T follicular helper cell (primary cell): ENCODE measurements at places on chromosomes 3 and 15.

- DNase-seq, result no peak
These were observed 10.6 kb downstream of the HCN4 start for GRCh38 chr15:73357999-73358665.

GRCh38 chr3:194532591-194532990 lies 45.8 kb upstream of the ATP13A3 start:
- DNase-seq, result no peak

DNA sequence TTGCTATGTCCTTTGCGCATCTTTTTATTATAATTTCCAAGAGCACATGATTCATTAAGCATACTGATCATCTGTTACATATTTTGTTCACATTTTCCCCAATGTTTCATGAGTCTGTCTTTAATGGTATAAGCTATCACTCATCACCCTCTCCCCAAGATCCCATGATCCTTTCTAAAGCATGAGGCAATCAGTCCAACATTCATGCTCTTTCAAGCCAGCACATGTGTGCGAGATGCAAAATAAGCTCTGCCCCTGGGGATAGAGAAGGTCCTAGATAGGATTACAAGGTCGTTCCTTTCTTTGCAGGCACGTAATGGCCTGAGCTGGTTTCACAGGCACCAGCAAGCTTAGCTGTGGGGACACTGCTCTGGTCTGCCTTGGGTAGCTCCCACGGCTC lies 32.2 kb upstream of the B3GNT5 start:
- no peak for DNase-seq

DNA sequence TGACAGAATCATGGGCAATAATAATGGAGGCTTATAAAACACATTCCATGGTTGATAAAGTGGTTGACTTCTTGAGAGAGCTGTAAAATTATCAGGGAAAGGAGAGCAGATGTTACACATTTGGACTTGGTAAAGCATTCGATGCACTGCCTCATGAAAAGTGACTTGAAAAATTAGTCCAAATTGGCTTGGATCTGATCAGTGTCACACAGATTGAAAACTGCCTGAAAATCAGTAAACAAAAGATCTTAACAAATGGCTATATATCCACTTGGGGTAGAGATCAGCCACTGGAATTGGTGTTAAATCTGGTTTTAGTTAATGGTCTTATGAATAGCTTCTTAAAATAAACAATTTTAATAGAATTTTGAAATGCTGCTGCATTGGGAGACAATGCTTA lies 20.3 kb downstream of the SHOX2 start:
- no peak for DNase-seq

- no peak for DNase-seq
These were observed 313.3 kb downstream of the SATB1 start for GRCh38 chr3:18111796-18112232.

- no peak for DNase-seq
These were observed 30.3 kb upstream of the SETD2 start for GRCh38 chr3:47193871-47194859.

DNA sequence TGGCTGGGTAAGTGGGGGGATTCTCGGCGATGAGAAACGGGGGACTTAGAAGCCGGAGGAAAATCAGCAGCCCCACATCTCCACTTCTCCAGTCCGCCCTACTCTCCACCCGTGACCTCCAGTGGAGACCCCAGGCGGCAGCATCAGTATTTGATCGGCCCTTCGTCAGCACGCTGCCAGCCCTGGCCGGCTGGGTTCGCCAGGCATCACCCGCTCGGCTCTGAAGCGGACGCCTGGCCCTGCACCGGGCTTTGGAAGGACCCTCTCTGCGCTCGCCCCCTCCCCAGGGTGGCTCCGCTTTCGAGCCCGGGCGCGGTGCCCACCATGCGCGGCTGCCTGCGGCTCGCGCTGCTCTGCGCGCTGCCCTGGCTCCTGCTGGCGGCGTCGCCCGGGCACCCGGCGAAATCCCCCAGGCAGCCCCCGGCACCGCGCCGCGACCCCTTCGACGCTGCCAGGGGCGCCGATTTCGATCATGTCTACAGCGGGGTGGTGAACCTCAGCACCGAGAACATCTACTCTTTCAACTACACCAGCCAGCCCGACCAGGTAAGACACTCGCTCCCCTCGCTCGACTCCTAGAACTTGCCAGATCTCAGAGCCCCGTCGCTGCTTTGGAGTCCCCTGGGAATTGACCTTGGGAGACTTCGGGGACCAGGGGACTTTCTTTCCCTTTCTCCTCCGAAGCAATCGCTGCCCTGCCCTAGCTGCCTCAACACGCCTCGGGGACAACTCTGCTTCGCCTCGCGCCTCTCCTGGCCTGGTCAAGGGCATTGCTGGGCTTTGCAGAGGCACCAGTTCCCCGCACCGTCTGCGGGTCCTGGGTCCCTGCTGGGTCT lies 561 bp downstream of the SIDT1 start:
- DNase-seq, result no peak

GRCh38 chr15:99708563-99708962 lies 24.7 kb downstream of the LYSMD4 start:
- DNase-seq, result no peak

- no peak for DNase-seq
These were observed 86.6 kb downstream of the LINGO1 start for GRCh38 chr15:77546050-77546501.

DNA sequence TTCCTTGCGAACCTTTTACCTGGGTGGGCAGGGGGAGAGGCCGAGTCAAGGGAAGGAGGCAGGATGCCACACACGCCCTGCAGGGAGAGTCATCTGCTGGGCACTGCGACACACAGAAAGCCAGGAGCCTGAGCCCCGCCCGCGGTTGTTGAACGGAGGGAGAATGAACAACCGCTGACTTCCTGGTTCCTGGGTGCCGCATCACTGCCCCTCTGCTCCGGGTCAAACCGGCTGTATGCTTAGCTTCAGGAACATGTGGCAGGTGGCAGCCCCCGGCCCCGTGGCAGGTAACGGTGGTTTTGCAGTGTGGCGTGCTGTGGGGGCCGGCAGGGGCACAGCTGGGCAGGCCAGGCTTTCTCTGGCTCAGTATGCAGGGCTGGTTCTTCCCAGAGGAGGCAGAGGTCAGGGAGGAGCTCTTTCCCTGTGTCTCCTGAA lies 33.4 kb downstream of the APBA2 start:
- no peak for DNase-seq

DNA sequence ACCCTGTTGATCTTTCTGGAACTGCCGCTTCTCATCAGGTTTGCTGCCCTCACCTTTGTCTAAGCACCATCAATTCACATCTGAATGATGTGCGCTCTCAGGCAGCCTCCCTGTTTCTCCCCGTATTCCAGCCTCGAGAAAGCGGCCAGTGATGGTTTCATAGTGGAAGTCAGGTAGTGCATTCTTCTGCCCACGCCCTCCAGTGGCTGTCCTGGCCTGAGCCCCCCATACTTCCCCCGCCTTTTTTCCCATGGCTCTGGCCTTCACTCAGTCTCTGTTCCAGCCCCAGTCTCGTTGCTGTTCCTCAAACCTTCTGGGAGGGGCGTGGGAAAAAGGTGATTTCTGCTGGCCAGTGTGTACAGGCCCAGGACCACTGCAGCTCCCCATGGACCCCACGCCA lies 101.3 kb downstream of the ASB7 start:
- DNase-seq, result no peak

GRCh38 chr15:92930776-92931175 lies 30.7 kb downstream of the CHD2 start:
- no peak for DNase-seq

GRCh38 chr3:141009496-141009895 lies 41.7 kb upstream of the SPSB4 start:
- no peak for DNase-seq

DNA sequence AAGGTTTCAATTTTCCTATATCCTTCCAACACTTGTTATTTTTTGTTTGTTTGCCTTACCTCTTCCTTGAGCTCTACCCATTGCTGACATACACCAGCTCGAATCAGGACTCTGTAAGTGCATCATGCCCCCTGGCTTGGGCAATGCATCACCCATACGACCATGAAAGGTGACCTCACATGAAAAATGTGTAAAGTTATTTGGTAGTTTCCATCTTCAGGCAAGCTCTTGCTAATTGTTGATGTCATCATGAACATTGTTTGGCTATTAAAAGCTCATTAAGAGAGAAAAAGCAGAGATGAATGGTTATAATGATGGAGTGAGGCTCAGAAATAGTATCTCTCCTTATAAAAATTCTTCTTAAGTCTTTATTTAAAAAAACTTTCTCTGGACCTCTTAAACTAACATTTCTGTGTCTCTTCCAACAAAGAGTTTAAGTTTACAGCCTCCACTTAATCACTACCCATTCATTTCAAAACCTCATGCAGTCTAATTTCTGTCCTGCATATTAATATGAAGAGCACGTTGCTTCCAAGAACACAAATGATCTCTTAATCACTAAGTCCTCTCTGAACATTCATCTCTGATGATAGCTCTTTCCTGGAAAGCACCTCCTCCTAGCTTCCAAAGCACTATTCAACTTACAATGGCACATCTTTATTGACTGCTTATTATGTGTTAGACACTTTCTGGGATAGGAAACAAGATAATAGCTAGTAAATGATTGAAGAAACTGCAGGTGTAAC lies 236.3 kb downstream of the NFKBIZ start:
- no peak for DNase-seq

GRCh38 chr15:87403973-87404372 lies 852.6 kb downstream of the NTRK3 start:
- DNase-seq, result no peak

GRCh38 chr3:28449398-28449797 lies 100.8 kb upstream of the AZI2 start:
- no peak for DNase-seq

DNA sequence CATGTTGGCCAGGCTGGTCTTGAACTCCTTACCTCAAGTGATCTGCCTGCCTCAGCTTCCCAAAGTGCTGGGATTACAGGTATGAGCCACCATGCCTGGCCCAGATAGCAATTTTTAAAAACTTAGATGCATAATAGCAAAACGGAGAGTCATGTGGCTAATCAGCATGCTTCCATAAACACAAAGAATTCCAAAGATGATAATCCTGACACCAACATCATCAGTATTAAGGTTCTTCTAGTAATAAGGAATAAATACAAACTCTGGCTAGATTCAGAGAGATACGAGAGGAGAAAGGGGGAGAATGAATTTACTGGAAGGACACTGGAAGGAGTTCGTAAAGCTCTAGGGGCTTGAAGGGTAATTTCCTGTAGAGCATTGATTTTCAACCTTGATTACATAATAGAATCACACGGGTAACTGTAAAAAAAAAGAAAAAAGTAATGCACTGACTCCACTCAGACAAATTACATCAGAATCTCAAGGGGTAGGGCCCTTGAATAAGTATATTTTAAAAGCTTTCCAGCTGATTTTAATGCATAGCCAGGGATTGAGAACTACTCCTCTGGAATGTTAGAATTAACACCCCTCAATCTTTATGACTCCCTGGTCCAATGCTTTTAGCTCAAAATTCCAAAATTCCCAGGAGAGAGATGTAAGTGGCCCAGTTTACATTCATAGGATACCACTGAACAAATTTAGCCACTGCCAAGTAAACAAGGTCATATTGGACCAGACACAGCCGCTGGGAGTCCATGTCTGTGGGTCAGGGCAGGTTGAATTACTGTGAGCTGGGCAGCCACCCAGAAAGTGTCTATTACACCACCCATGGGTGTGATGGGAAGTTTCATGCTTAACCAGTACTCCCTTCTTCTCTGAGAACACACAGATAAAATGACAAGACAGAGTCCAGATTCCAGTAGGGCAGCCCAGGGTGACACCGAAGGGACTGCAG lies 243.9 kb downstream of the TBL1XR1 start:
- DNase-seq, result no peak

- no peak for DNase-seq
These were observed 40.9 kb upstream of the FBXL22 start for GRCh38 chr15:63556246-63556645.

GRCh38 chr3:87072446-87072845 lies 81.5 kb upstream of the VGLL3 start:
- no peak for DNase-seq

- DNase-seq, result no peak
These were observed 4.3 kb downstream of the RNU6-1 start for GRCh38 chr15:67835297-67836133.

- no peak for DNase-seq
These were observed 135.3 kb upstream of the DAZL start for GRCh38 chr3:16740515-16740914.

DNA sequence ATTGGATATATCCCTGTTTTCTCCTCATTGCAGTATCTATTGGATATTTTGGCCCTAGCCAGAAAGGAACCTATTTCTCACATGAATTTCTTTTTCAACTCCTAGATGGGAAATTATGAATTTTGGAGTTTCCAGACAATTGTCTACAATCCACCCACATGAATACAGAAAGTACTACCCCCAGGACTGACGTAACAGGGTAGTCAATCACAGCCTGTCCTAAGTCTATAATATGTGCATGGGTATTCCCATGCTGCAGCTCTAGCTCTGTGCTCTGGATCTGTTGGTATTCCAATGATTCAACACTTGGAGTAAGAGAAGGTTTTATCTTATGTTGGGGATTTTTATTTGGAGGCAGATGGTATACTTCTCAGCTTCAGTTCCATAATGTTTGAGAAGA lies 393.1 kb upstream of the ARRDC4 start:
- no peak for DNase-seq

GRCh38 chr15:85725564-85725963 lies 69.2 kb downstream of the KLHL25 start:
- DNase-seq, result no peak

DNA sequence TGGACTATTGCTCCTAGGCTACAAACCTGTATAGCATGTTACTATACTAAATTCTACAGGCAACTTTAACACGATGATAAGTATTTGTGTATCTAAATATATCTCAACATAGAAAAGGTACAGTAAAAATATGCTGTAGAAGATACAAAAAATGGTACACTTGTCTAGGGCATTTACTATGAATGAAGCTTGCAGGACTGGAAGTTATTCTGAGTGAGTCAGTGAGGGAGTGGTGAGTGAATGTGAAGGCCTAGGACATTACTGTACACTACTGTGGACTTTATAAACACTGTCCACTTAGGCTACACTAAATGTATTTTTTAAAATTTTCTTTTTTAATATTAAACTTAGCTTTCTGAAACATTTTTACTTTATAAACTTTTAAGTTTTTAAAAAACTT lies 140.5 kb upstream of the SGO1 start:
- DNase-seq, result no peak

GRCh38 chr3:164186095-164186494 lies 892.2 kb downstream of the SI start:
- no peak for DNase-seq

- no peak for DNase-seq
These were observed at the start of gene SERINC4 for GRCh38 chr15:43799945-43800285. Gene SERINC4, minus strand, starts transcription at chr15:43800220. Its CDS starts 234 bp downstream, at chr15:43799986.

GRCh38 chr3:181936774-181937173 lies 225.0 kb downstream of the SOX2 start:
- DNase-seq, result no peak
